ENCODE measurements at places on chromosomes 11 and 22. TPM values are rescaled to one million over a fixed set of nuclear protein-coding genes. Genes with fewer than 3 reads are reported as not detected.

- no peak for ATAC-seq
These were observed 8.7 kb downstream of the CAPN5 start for GRCh38 chr11:77075425-77075905.

DNA sequence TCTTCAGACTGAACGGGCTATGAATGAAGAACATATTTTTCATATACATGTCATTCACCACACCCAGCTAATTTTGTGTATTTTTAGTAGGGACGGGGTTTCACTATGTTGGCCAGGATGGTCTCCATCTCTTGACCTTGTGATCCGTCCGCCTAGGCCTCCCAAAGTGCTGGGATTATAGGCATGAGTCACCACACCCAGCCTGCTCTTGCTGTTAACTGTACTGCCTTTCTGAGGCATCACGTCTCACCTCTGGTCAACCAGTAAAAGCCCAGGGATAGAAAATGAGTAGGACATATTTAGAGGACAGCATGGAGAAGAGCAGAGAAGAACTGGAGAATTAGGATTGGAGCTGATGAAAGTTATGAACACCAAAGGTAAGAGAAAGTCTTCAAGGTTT is 55.6 kb downstream of the APOL3 start:
- no peak for ATAC-seq

Gene ISX
- not detected for total RNA-seq

Gene GUCY1A2
- 1.5 TPM for total RNA-seq

DNA sequence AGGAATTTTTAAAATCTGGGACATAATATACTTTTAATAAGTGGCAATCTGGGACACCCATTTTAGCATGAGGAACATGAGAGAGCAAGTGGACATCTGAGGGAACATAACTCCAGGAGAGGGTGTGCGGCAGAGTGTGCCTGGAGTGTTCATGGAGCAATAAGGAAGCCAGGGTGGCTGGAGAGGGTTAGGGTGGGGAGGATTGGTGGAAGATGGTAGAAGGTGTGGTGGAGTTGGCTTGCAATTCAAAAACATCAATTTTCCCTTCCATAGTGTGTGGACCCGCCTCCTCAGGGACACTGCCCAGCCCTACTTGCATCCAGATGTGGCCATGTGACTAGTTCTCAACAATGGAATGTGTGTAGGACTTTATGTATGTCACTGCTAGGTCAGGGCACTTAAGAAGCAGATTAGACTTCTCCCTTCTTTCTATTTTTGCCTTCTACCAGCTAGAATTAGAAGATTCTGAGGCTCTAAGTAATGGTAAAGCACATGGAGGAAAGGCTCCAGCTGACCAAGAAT is 4.4 kb upstream of the DENND5A start:
- ATAC-seq, result no peak

DNA sequence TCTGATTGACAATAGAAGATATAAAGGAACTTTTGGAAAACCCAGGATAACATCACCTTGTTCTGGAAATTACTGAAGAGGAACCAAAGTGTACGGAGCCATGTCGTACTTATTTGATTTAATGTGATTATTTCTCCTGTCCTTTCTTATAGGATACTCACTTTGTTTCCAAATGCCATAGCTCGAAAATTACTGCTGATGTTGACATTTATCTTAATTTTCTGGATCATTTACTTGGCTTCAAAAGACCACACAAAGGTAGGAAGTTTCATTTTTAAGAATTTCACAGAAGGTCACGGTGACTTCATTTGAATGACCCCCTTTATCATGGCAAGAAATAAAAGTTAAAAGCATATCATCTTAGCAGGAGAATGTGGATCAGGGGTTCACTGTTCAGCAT is 1.2 kb downstream of the NXPE2 start:
- no peak for ATAC-seq

GRCh38 chr11:124898263-124898680 is 607 bp upstream of the ROBO4 start:
- ATAC-seq, result peak; percentile 38

GRCh38 chr11:27254744-27255446 is 108.1 kb downstream of the CCDC34 start:
- ATAC-seq, result no peak

DNA sequence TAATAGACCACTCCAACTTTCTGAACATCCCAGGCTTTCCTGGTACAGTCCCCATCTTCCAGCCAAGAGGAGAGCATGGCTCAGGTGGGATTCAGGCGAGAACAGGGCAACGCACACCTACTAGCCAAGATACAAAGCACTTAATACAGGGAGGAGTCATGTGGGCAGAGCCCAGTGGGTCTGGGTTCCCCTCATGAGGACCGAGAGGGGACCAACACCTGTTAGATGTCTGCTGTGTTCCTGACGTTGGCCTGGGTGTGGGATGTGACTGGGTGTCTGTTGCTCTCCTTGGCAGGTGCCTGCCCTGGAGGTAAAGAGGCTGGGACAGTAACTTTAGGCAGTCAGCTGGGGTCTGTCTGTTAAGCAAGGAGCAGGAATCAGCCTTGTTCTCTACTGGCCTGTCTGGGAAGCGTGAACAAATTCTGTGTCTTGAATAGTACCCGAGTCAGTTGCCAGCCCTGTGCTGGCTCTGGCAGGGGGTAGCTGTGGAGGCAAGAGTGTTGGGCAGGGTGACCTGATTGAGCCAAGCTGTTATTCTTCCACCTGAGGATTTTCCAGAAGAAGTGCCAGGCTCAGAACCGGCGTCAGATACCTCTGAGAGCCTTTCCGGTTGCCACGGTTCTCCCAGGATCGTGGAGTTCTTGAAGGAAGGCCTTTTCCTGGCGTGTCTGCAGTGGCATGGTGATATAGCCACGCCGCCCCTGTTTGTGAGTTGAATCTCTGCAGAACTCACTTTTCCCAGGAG is 56.3 kb downstream of the BCR start:
- ATAC-seq, result no peak

Gene C22orf42
- total RNA-seq, result not detected

Measured in gastroesophageal sphincter (tissue), 4 donors.